ENCODE measurements at places on chromosomes 7 and 10. TPM values are rescaled to one million over a fixed set of nuclear protein-coding genes. Genes with fewer than 3 reads are reported as not detected.

DNA sequence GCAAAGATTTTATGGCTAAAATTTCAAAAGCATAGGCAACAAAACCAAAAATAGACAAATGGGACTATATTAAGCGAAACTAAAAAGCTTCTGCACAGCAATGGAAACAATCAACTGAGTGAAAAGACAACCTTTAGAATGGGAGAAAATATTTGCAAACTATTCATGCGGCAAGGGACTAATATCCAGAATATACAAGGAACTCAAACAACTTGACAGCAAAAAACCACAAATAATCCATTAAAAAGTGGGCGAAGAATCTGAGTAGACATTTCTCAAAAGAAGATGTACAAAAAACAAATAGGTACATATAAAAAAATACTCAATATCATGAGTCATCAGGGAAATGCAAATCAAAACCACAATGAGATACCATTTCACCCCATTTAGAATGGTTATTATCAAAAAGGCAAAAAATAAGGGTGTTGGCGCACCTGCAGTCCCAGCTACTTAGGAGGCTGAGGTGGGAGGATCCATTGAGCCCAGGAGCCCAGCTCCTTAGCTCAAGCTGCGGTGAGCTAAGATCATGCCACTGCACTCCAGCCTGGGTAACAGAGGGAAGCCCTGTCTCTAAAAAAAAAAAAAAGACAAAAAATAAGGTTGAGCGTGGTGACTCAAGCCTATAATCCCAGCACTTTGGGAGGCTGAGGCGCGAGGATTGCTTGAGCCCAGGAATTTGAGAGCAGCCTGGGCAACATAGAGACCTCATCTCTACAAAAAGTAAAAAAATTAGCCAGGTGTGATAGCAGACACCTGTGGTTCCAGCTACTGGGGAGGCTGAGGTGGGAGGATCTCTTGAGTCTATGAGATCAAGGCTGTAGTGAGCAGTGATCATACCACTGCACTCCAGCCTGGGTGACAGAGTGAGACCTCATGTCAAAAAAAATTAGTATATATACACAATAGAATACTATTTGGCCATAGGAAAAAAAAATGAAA is 4.2 kb upstream of the CCM2 start:
- DNase-seq, result no peak

GRCh38 chr7:113797420-113798010 is 121.3 kb downstream of the PPP1R3A start:
- no peak for DNase-seq

DNA sequence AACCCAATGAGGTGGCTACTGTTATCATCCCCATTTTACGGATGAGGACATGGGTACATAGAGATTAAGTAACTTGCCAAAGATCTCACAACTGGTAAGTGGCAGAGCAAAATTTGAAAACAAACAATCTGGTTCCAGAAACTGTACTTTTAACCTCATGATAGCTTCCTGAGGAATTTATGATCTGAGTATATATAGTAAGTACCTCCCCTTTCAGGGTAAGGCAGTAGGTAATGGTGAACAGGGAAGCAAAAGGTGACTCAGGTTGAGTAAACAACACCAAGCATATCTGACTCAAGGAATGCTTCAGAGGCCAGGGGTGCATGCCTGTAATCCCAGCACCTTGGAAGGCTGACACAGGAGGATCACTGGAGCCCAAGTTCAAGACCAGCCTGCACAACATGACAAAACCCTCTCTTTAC is 21.1 kb downstream of the KLLN start:
- DNase-seq, result no peak

DNA sequence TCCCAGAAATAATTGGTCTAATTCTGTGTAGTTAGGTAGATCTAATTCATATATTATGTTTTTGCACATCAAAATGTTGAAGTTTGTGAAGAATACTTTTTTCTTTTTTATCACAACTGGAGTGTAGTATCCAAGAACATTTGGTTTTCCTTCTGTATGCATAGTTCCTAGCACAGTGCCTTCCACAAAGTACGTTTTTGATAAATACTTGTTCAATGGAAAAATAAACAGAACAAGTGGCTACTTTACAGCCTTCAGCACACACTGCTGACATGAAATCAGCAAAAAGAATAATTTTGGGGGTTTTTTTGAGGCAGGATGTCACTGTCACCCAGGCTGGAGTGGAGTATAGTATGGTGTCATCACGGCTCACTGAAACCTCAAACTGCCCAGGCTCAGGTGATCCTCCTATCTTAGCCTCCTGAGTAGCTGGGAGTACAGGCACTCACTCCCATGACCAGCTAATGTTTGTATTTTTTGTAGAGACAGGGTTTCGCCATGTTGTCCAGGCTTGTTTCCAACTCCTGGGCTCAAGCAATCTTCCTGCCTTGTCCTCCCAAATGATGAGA is 27.9 kb downstream of the TARP start:
- DNase-seq, result no peak

- no peak for DNase-seq
Observed at GRCh38 chr10:43355749-43356371, 15.6 kb upstream of the FXYD4 start.

- DNase-seq, result no peak
Observed at GRCh38 chr10:57102236-57102635, 741.2 kb upstream of the ZWINT start.

DNA sequence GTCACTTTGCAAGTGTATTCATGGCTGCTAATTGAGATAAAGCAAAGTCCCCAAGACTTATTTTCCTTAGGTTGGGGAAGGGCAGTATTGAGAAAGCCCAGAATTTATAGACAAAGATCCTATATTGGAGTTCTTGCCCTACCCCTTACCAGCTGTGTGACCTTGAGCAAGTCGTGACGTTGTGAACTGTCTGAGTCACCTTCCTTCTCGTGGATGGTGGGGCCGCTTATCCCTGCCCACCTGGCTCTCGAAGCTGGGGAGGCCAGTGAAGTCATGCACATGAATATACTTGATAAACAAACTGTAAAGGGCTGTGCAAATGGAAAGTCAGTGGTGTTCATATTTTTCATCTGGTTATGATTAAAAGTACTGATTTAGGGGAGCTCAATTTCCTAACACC is 127.4 kb downstream of the TACC2 start:
- no peak for DNase-seq

The ZNF783 gene
- 6.0 TPM for polyA plus RNA-seq

The EIF5AL1 gene
- 0.23 TPM for polyA plus RNA-seq

The GPR15LG gene
- polyA plus RNA-seq, result not detected

The SLC13A4 gene
- not detected for polyA plus RNA-seq

The UBTD1 gene
- polyA plus RNA-seq, result 0.60 TPM

The PPP1R17 gene
- not detected for polyA plus RNA-seq

The PHKG1 gene
- not detected for polyA plus RNA-seq

The SPAM1 gene
- polyA plus RNA-seq, result not detected

Measured in naive B cell (primary cell).